ENCODE measurements at places on chromosomes 4 and X. TPM values are rescaled to one million over a fixed set of nuclear protein-coding genes. Genes with fewer than 3 reads are reported as not detected.
A peak's percentile ranks its signal among the peaks of the same experiment; 100 is the strongest.

DNA sequence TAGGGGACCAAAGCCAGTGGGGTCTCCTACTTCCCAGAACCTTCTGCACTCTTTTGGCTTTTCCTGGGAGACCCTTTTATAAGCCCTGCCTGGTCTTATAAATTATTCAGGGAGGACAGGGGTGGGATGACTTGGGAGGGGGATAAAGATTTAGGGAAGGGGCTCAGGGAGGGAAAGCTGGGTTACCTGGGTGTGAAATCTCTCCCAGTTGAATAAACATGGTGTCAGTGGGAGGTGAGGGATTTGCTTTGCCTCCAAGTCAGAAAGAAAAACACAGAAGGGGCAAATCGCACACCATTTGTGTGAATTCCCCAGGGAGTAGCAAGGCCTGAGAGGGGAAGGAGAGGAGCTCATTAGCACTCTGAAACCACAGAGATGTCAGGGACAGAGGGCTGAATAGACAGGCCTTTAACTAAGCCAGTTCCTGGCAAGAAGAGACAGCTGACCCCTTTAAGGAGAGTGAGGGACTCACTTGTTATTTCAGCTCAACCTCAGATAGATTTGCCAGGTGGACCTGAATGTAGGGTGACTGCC, at the start of gene RIPPLY1:
TSS of gene RIPPLY1 (minus strand) at position 51 of the 534 bp plus-strand sequence. CDS start 54 bp downstream, outside the sequence.
- DNase-seq = no peak

DNA sequence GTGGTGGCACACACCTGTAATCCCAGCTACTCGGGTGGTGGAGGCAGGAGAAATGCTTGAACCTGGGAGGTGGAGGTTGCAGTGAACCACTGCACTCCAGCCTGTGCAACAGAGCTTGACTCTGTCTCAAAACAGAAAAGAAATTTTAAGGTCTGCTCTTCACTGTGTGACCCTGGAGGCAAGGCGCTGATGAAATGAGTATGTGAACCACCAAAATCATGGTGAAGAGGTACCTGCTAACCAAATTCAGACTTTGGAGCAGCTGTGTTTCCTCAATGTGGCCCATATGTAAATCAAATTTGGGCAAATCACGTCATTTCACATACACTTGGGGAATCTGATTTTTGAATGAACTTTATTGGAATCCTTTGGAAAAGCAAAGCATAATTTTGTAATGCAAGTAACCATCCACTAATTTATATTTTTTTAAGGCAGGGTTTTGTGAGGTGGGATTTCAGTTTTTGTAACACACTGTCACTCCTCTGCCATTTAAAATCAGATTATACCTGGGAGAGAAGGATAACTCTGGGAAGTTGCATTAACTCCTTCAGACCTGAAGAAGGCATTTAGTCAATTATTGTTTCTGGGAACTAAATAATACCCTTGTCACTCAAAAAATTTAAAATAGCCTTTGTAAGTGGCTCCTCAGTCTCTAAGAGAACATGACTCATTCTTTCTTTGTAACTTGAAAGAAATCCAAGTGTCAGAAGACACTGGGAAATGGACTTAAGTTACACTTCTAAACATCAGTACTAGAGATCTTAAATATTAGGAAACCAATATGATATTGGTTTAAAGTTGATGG, 24.0 kb downstream of the DOCK11 start:
- DNase-seq = no peak

DNA sequence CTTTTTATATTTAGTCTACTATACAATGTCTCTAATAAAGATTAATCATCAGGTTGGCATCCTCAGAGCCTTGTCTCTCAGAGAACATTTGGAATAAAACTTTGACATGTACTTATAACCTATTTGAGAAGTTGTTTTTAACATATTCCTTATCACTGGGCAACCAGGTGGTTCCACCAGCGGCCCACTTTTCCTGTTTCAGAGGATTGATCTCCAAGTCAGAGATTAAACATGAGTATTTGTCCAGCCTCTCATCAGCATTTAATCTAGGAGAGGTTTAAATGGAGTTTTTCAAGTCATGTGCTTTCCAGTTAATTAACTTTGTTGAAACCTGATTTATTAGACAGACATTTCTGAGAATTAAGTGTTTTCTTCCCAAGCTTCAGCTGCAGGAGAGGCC, 345.5 kb downstream of the GRXCR1 start:
- no peak for DNase-seq

ASB9 gene
- 0.71 TPM for polyA plus RNA-seq

SERTM2 gene
- not detected for polyA plus RNA-seq

DNA sequence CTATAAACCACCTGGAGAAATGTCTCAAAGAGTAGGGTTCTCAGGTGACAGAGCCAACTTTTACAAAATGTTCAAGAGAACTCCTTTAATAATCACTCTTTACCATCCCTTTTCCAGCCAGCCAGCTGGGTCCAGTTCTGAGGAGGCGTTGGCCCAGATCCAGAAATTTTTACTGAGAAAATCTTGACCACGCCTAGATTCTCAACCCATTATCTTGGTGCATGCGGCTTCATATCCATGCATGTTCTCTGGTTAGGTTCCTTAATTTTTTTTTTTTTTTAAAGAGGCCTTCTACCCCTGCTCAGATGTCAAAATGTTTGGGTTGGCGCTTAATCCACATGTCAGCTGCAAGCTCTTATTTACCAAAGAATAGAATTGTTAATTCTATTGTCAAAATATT, 12.0 kb upstream of the MAP7D2 start:
- DNase-seq = no peak

DNA sequence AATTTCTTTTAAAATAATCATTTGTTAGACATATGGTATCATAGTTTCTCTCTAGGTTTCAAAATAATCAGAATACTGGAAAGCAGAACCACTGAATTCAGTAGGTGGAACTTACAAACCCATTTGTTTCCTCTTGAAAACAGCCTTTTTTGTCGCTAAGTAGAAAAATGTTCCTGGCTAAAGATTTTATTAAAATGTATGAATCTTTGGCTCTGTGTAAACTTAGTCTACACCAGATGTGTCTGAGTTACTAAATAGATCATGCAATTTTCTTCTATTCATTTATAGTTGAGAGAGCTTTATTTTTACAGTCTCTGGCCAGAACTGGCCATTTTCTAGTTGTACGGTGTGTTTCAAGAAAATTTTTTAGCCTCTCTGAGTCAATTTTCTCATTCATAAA, 1.0 kb downstream of the CYSLTR1 start:
- no peak for DNase-seq

GRCh38 chrX:22365460-22365859, 92.7 kb downstream of the CBLL2 start:
- no peak for DNase-seq

- DNase-seq = no peak
Observed at GRCh38 chr4:99207069-99207743, 11.8 kb downstream of the ADH6 start.

SUPT20HL2 gene
- not detected for polyA plus RNA-seq

GRCh38 chrX:102126863-102127262, 1.4 kb downstream of the TCEAL2 start:
- DNase-seq = no peak

PF4V1 gene
- not detected for polyA plus RNA-seq

DNA sequence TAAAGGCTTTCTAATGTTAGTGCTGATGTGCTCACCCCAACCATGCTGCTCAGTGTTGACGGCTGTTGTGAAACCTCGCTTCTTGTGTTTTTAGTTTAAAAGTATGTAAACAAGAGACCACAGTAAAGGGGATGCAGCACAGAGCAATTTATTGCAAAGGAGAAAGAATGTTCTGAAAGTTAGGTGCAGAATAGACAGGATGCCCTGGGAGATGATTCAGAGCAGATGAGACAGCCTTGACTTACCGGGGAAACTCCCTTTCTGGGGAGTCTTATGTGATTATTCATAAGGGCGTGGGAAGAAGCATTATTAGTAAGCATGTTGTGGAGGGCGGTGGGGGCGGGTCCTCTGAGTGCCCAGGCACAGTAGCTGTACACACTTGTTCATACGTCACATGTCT, 47.7 kb downstream of the EVC start:
- no peak for DNase-seq

TLL1 gene
- not detected for polyA plus RNA-seq

DNA sequence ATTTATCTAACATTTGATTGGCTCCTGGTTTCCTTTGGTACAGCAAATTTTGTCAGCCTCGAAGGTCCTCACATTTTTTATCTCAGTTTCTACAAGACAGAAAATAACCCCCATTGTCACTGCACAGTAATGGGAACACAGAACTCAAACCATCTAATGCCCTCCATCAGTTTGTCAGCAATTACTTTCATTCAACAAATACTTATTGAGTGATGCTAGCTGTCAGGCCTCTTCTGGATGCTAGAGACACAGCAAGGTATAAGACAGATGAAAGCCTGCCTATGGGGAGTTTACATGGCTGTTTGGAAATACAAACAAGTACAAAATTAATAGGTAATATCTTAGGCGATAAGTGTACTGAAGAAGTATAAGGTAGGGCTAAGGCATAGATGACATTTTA, 5.0 kb upstream of the HTN3 start:
- no peak for DNase-seq

GRCh38 chrX:119512146-119512800, 44.0 kb downstream of the SLC25A5 start:
- DNase-seq = no peak

- no peak for DNase-seq
Observed at GRCh38 chr4:91447168-91447567, 856.6 kb upstream of the GRID2 start.

RIBC1 gene
- 0.26 TPM for polyA plus RNA-seq

SLC4A4 gene
- 9.1 TPM for polyA plus RNA-seq

- DNase-seq = no peak
Observed at GRCh38 chrX:20414762-20415445, 148.2 kb upstream of the RPS6KA3 start.

DNA sequence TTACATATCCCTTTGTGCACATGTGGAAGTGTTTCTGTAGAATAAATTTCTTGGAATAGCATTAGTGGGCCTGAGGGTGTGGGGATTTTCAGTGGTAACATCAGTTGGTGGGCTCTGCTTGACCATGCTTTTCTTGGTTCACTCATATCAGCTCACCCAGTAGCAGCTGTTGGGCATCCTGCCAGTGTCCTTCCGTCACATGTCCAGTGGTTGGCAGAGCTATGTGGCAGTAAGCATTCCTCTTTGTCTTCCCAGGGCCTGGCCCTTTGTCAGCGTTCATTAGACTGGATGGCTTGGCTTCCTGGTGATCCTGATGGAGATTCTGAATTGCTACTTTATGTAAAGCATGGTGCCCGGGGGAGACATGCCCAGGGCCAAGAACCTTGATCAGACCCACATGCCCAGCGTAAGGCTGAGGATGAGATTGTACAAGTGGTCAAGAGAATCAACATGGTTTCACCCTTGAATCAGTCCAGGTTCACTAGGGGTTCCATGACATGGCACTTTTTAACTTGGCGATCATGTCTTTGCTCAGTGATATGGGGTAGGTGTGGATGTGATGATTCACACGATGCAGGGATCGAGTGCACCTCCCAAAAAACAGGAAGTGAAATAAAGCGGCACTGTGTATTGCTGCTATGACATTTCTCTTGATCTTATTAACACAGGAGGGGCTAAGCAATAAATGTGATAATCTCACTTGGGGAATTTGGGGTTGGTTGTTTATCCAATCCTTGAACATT, 72.1 kb upstream of the IGFBP7 start:
- no peak for DNase-seq

GRCh38 chr4:184476695-184477094, 2.3 kb upstream of the IRF2 start:
- DNase-seq = peak; percentile 21

DNA sequence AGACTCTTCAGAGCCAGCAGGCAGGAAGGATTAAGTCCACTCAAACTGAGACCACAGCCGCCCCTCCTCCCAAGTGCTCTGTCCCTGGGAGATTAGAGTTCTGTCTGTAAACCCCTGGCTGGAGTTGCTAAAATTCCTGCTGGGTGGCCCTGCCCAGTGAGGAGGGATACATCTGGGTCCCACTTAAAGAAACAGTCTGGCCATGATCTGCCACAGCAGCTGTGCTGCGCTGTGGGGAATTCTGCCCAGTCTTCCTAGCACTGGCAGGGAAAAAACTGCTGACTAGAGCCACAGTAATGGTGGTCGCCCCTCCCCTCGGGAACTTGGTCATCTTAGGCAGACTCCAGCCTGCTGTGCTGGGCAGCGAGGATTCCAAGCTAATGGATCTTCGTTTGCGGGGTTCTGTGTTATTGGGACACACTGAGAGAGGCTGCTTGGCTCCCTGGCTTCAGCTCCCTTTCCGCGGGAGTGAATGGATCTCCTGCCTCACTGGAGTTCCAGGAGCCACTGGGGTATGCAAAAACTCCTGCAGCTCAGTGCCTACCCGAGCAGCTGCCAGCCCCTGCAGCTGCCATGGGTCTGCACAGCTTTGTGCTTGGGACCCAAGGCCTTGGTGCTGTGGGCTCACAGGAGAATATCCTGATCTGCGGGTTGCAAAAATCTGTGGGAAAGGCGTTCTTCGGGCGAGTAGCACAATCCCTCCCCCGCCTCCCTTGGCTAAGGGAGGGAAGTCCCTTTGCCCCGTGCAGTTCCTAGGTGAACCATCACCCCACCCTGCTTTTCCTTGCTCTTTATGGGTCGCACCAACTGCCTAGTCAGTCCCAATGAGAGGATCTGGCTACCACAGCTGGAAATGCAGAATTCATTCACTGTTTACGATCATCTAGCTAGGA, 15.7 kb downstream of the ZXDB start:
- no peak for DNase-seq

- DNase-seq = no peak
Observed at GRCh38 chr4:173879509-173879908, 349.5 kb upstream of the HAND2 start.

CT45A6 gene
- not detected for polyA plus RNA-seq

GRCh38 chr4:74339501-74339900, 25.4 kb upstream of the EREG start:
- no peak for DNase-seq

DNA sequence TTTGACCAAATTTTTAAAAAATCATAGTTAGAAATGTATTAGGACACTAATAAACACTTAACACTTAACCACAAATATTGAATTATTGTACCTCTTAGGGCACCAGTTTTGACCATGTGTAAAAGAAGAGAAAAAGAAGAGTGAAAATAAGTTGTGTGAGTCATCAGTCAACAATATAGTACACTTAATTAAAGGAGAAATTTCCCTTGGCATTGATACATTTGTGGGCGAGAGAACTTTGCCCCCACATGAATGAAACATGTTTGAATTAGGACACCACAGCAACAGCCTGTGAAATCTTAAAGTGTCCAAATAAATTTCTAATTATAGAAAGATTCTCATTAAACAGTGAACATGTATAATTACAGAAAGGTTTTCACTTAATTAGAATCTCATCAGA, 1292.8 kb upstream of the TENM3 start:
- DNase-seq = no peak

DNA sequence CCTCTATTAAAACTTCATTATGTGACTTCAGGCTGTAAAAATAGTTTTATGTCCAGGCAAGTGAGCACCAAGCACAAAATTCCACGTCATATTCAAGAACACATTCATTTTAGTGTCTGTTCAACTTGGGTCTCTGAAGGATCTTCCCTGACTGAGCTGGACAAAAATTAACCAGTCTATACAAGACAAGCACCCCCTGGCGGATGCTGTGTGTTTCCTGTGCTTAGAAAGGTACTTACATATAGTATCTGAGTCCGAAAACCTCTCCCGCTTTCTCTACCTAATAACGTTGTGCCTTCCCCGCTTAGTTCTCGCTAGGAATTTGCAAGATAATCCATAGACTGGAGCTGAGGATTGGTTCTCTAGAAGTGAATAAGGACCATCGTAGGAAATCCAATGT, 2214.5 kb upstream of the TENM3 start:
- no peak for DNase-seq

- no peak for DNase-seq
Observed at GRCh38 chr4:153109296-153109849, 94.9 kb upstream of the TRIM2 start.

All from CD8-positive, alpha-beta memory T cell (primary cell).